ENCODE measurements at places on chromosomes 1 and 21. TPM values are rescaled to one million over a fixed set of nuclear protein-coding genes. Genes with fewer than 3 reads are reported as not detected.

Gene CACNA1S
- total RNA-seq: not detected

Gene HSD3B1
- total RNA-seq: not detected

Gene B3GALT5
- total RNA-seq: not detected

Gene CD5L
- not detected for total RNA-seq

Gene CAMTA1
- total RNA-seq: 38.6 TPM

Gene KIF14
- 11.9 TPM for total RNA-seq

Gene IGSF9
- total RNA-seq: not detected

Gene RUNX3
- not detected for total RNA-seq

Gene SCAMP3
- total RNA-seq: 111 TPM

Gene PSRC1
- 19.3 TPM for total RNA-seq

Gene PCBP3
- not detected for total RNA-seq

Gene CHIA
- total RNA-seq: not detected

Gene SORT1
- total RNA-seq: 9.4 TPM

Gene TOR1AIP1
- total RNA-seq: 36.0 TPM

Gene LRRN2
- 0.05 TPM for total RNA-seq

Gene ANKRD45
- total RNA-seq: not detected

Gene LDLRAD1
- total RNA-seq: not detected

Gene EPHA8
- not detected for total RNA-seq

Gene FAM177B
- total RNA-seq: not detected

Gene CD34
- total RNA-seq: 42.1 TPM

Gene MMEL1
- total RNA-seq: 0.25 TPM

Gene GTF2B
- total RNA-seq: 19.7 TPM

Gene CAPN8
- not detected for total RNA-seq

Gene IGSF21
- total RNA-seq: not detected

Gene TGFB2
- total RNA-seq: 2.5 TPM

Gene KCNJ6
- total RNA-seq: not detected

Gene SLAMF9
- not detected for total RNA-seq

All from mammary microvascular endothelial cell (primary cell).